A549 treated with DMSO at 1 μM for 4 hours (cell line): ENCODE measurements at places on chromosomes 6 and 20. TPM values are rescaled to one million over a fixed set of nuclear protein-coding genes. Genes with fewer than 3 reads are reported as not detected.

HTR1B gene
- 0.03 to 0.07 TPM in 2 of 5 replicates, not detected in the others for total RNA-seq

BTNL2 gene
- not detected in 5 replicates for total RNA-seq

SRXN1 gene
- 292 to 349 TPM (median 329 TPM) in 5 replicates for total RNA-seq

PACRG gene
- 0.12 TPM in 1 of 5 replicates, not detected in the others for total RNA-seq

TBXT gene
- not detected in 5 replicates for total RNA-seq

C6orf141 gene
- total RNA-seq = 21.2 to 29.9 TPM (median 24.9 TPM) in 5 replicates

DDX43 gene
- not detected in 5 replicates for total RNA-seq

HNF4A gene
- total RNA-seq = 14.3 to 16.7 TPM (median 15.4 TPM) in 5 replicates

TRIM31 gene
- 1.3 to 2.2 TPM (median 1.7 TPM) in 5 replicates for total RNA-seq

TAP2 gene
- total RNA-seq = 15.5 to 21.9 TPM (median 20.9 TPM) in 5 replicates

USP49 gene
- total RNA-seq = 1.1 to 1.9 TPM (median 1.5 TPM) in 5 replicates

SUPT3H gene
- total RNA-seq = 3.5 to 6.4 TPM (median 4.4 TPM) in 5 replicates

MPIG6B gene
- total RNA-seq = not detected in 5 replicates

FAM162B gene
- 0.08 TPM in 1 of 5 replicates, not detected in the others for total RNA-seq

SPATA2 gene
- total RNA-seq = 8.0 to 9.6 TPM (median 8.6 TPM) in 5 replicates
